ENCODE measurements at places on chromosomes 1 and 21.

DNA sequence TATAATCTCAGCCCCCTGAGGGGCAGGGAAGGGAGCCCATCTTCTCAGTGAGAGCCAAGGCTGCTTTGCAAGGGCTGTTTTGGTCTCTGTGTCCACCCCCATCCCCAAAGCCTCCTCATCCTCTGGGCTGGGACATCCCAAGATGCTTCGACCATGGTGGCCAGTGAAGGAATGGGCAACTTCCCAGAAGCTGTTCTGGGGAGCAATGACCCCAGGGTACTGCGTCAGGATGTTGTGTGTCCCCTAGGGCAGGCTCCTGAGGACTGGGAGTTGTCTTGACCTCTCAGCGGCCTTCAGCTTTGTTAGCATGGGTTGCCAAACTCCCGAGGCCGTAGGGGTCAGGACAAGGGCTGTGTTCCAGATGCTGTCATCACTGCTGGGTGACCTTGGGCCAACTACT is 238.4 kb upstream of the POU3F1 start:
- DNase-seq = no peak

- DNase-seq = no peak
Measured at GRCh38 chr1:212685429-212685828, 14.2 kb downstream of the BATF3 start.

DNA sequence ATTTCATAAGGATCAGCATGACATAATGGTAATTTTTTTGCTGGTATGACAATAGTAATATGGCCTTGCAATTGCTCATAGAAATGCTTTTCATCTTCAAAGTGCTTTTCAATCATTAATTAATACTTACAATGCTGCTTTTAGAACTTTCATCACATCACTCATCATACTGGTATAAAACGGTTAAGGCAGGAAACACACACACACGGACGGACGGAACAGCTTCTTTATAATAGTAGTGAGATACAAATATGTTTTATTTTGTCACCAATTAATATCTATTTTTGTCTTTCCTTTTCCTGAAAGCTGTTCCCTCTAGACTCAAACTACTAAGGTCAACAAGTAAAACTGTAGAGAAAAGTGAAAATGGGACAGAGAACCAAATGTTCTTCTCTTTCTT is 353.9 kb upstream of the PKN2 start:
- no peak for DNase-seq

DNA sequence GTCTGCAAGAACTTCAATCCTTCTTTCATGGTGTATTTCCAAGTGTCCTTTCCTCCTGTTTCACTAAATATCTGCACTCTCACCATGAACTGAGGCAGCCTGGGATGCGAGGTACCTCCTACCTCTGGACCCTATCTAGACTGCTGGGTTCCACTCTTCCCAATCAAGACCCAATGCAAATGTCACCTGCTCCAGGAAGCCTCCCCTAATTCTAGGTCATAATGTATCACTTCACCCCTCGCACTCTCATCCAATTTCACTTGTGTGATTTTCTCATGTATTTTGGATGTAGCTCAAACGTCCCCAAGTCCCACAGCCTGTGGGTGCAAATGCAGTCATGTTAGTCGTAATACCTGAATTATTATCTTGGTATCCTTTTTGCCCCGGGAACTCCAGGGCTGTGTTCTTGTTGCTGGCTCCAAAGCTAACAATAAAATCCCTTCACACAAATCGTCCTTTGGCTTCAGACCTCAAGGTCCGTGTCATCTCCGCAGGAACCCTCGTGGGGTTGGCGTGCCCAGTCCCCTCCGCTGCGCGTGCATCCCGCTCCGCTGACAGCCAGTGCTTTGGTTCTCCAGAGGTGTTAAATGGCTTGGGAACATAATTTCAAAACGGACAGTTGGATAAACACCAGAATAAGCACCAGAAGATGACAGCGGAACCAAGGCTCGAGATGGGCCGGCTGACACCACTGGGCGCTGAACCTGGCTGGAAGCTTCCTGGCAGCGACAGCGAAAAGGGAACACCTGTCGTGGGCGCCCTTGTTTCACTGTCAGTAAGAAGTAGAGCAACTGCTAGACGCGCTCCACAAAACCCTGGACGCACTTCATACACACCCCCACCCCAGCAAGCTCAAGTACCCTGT is 1.0 kb upstream of the BACH1 start:
- no peak for DNase-seq

DNA sequence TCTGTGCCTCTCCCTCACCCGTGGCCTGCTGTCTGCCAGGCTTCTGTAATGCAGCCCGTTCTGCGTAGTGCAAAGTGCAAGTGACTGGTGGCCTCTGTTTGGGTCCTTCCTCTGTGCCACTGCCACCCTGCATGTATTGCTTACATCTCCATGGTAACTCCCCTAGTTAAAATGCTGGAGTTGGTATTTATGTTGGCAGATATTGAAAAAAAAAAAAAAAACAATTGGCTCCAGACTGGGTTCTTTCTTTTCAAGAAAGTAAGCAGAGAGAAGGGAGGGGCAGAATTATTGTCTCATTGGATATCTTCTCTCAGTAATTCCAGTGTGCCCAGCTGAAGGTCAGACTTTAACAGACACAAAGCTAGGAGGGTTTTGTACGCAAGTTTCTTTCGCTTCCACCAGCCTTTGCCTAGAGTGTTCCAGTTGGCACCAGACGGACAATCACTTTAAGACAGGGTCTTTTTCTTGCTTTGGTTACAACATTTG is 242.3 kb downstream of the PBX1 start:
- DNase-seq = no peak

DNA sequence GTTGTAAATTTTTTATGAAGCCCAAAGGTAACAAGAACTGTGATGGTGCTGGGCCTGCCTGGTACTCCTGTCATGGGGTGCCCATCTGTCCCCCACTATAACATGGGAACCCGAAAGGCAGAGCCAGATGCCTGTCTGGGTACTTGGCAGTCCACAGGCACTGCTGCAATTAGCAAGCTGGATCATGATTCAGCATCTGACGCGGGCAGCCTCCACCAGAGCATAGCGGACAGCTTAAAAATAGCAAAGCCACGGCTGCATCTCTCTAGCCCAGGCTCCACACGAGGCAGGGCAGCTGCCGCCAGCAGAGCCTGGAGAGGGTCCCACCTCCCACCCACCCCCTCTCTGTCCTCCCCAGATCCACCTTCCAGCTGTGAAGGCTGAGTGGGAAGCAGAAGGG is 22.9 kb downstream of the SUSD4 start:
- DNase-seq = peak; percentile 71

DNA sequence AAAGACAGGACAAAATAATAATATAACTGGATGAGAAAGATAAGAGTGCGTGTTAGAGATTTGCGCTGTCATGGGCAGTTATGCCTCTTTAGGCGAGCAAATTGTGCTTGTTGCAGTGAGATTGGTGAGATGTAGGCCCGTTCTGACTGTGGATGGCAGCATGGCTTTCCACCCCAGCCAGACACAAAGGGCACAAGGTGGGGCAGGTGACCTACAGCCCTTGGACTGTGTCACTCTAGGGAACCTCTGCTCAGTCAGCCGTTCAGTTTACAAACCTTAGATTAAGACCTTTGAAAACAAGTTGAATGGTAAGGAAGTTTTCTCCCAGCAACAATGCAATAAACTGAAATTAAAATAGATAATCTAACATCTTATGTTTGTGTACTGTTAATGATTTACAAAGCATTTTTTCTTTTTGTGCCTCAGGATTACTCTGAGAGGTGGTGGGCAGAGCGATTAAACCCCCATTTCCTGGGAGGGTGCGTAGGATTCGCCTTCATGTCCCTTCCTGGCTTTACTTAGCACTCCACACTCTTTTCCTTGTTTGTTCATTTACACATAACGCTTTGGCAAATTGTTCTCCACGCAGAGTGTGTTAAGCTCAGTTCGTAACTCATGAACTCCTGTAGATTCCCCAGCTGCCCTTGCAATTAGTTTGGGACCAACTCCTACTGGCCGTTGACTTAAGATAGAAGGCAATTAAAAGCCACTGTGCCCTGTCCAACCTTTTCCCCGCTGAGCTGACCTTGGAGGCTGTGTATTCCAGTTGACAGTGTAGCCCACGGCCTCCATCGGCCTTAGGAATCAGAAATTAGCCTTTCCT is 58.1 kb upstream of the IGSF5 start:
- no peak for DNase-seq

DNA sequence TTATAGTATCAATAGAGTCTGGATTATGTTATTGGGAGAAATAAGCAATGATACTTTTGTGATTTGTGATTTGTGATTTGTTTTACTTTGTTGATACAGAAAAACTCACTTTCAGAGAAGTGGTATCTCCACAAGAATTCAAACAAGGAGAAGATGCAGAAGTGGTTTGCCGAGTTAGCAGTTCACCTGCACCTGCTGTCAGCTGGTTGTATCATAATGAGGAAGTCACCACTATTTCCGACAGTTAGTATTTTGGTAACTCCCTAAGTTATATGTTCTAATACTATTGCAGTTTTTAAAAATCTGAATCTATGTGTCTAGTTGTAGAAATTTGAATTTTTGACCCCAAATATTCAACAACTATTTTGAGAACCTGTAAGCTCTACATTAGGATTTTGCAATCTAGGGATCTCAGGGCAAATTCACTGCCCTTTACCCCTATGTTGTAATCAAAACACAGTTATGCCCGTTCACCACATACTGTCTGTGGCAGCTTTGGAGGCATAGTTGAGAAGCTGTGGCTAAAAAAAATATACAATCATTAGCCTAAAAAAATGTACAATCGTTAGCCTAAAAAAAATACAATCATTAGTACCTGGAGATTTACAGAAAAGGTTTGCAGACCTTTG is 288.1 kb downstream of the NCAM2 start:
- no peak for DNase-seq

DNA sequence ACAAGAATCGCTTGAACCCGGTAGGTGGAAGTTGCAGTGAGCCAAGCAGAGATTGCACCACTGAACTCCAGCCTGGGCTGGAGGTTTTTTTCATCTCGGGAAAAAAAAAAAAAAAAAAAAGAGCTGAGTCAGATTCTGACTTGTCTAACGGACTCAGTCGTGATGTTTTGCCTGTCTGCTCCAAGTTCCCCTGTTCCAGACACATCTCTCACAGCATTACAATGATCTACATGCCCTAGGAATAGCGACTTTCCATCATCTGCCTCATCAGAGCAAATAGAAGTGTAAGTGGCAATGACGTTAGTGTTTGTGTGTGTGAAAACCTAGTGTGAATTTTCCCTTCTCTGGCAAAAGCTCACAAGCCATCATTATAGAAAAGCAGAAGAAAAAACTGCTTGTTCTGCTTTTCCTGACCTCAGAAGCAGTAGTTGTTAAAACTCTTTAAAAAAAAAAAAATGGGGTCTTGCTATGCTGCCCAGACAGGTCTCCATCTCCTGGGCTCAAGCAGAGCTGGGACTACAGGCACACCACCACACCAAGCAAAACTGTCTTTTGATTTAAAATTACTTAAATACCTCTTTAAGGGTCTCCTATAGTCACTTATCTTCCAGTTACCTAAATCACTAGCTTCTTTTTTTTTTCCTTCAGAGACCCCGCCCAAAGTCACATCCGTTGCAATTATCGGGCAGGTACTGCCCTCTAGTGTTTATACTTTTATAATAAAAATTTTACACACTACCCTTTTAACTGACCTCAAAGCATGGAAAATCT is 37.3 kb downstream of the PLEKHO1 start:
- DNase-seq = peak; percentile 78

GRCh38 chr1:199020051-199020450 is 381.2 kb downstream of the PTPRC start:
- DNase-seq = no peak

DNA sequence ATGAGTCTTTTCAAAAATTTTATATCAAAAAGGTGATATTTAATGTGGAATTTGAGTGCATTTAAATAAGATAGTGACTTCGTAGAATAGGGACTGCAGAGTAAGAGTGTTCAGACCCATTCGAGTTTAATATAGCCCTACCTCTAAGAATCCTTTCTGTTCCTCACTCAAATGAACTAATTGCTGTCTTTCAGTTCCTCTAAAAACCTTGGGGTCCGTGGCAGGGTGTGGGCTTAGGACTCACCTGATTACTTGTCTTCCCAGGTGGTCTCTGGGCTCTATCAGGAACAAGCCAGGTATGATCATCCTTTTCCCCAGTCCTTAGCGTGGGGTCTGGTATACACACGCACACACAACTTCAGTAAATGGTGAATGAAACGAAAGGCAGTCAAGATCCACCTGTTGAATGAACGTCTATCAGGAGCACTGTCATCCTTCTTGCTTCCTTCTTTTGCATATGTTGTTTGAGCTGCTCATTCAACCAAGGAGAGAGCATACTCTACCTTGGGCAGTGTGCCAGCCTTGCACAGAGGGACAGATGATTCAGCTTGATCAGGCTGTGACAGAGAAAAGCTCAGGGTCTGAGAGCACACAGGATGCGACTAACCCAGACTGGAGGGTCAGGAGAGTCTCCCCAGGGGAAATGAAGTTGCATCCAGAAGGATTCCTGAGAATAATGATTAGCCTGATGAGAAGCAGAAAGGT is 1.2 kb upstream of the RNF11 start:
- DNase-seq = peak; percentile 17

- DNase-seq = peak; percentile 93
Measured at GRCh38 chr21:21714426-21714825, 716.2 kb downstream of the NCAM2 start.

- DNase-seq = peak; percentile 86
Measured at GRCh38 chr1:173356191-173356762, 120.9 kb upstream of the PRDX6 start.

- DNase-seq = peak; percentile 17
Measured at GRCh38 chr1:183901748-183902330, 96.9 kb downstream of the RGL1 start.

- no peak for DNase-seq
Measured at GRCh38 chr1:4178501-4179113, 278.5 kb upstream of the C1orf174 start.

DNA sequence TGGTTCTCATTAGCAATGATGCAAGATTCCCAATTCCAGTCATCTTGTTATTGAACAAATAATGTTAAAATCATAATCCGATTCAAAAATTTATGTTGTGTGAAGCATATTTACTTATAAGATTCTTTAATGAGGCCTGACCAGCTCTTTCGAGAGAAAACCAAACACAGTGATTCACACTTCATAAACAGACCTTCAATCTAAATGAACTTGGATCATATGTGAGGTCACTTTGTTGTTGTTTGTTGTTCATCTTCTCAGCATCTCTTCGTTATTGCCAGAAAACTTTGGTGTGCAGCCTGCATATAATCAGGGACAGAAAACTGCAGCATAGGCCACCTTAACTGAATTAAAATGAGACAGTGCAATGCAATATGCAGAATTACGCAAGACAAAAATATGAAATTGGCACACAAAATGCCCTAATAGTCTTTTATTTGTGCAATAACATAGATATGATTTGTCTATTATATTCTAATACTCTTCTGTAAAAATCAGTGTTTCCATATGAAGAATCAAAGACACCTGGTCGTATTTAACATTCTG is 30.1 kb downstream of the NCAM2 start:
- no peak for DNase-seq
